ENCODE measurements at places on chromosomes 3 and 15.

DNA sequence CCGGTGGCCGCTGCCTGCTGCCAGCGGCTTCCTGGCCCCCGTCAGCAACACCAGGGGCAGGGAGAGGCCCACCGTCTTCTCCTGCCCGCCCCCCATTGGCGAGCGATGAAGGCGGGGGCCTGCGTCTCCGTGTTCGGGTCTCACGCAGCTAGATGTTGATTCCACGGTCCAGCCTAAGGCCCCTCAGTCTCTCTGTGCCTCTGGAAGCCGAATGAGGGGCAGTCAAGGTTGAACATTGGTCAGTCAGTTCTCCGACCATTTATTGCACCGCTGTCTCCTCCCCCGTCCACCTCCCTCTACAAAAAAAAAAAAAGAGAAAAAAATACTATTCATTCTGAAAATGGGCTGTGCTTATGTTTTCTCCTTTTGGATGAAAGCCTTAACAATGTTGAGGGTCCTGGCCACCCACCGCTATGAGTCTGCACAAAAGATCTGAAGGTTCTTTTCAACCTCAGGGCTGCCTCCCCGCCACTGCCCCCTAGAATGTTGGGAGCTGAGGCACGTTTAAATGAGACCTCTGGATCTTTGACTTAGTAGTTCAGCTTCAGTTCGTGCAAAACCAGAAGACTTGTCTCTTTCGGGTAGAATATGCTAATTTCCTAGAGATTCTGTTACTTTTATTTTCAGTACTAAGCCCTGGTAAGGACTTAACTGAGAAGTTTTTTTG, 736 bp downstream of the IREB2 start:
- no peak for DNase-seq

GRCh38 chr3:151421938-151422337, 37.4 kb upstream of the P2RY12 start:
- DNase-seq = no peak

- DNase-seq = no peak
These were observed 123.7 kb upstream of the IGSF10 start for GRCh38 chr3:151584566-151584965.

GRCh38 chr3:72290859-72291638, 506.1 kb upstream of the PROK2 start:
- no peak for DNase-seq

GRCh38 chr15:39054128-39054732, 489.6 kb upstream of the RASGRP1 start:
- DNase-seq = no peak

DNA sequence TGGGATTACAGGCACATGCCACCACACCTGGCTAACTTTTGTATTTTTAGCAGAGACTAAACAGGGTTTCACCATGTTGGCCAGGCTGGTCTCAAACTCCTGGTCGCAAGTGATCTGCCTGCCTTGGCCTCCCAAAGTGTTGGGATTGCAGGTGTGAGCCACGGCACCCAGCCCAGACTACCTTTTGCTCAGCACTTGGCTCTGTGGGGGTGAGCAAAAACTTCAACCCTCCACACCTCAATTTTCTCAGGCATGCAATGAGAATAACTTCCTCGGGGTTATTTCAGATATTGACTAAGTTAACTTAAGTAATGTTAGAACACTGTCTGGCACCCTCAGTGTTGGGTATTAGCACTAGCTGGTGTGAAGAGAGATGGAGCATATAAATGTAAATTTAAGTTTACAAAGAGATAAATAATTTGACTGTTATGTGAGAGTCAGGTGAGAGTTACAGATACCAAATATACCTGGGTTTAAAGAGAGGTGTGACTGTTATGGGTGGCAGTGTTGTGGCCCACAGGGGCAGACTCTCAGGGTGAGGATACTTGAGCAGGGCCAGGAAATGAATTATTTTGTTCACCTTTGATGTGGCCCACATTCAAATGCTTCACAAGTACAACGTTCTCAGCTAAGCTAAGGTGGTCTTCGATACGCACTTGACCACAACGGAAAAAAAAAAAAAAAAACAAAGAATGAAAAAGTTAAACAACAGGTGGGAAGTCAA, 29.0 kb downstream of the CPOX start:
- no peak for DNase-seq

- no peak for DNase-seq
These were observed 3.5 kb upstream of the LIPH start for GRCh38 chr3:185555860-185556347.

DNA sequence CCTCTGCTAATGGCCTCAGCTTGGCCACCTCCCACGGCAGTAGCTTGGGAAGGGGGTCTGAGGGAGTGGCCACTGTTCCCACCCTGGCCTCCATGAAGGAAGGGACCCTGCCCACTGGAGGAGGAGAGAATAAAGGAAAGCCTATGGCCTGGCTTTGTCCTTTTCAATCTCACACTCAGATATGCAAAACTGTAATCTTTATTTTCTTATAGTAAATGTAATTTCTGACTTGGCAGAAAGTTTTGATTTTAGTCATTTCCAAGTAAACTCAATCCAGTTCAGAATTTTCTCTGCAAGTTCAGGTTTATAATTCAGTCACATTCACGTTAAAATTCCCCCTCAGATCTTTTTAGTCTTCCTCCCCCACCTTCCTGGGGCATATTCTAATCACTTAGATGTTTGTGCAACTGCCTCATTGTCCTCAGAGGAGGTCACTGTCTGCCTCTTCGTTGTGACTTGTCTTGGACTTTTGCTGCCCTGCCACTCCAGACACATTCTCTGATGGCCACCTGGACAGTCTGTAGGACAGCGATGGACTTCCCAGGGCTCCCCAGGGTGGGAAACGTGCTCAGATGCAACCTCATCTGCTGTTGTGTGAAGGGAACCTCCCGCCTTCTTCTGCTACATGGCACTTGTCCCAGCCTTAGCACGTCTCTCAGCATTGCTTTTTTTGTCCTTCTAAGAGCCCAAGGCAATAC, 222.8 kb upstream of the TBL1XR1 start:
- DNase-seq = no peak

DNA sequence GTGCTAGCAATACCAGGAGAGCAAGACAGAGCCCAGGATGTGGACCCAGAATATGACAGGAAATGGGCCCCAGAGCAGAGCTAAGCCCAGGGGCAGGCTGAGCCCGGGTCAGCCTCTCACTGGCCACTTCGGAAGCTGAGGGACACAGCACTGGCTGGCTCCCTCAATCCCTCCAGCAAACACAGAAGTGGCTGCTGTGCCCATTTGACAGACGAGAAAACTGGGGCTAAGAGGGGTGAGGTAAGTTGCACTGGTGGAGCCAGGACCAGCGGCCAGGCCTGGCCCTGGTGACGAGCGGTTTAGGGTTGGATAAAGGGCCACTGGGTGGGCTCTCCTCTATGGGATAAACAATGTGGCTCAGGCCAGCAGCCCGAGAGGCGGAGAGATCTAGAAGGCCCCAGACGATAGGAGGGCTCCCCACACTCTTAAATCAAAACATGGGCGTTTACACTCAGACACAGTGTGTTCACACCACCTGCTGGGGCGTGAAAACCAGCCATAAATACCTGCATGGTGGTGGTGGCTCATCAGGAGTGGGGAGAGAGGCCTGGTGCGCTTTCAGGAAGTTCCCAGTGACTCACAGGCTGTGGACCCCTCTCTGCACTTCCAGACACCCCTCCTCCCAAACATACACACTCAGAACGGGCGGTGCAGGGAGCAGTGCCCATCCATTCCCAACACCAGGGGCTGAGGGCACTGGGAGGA, 12.0 kb upstream of the LINGO1 start:
- DNase-seq = no peak

DNA sequence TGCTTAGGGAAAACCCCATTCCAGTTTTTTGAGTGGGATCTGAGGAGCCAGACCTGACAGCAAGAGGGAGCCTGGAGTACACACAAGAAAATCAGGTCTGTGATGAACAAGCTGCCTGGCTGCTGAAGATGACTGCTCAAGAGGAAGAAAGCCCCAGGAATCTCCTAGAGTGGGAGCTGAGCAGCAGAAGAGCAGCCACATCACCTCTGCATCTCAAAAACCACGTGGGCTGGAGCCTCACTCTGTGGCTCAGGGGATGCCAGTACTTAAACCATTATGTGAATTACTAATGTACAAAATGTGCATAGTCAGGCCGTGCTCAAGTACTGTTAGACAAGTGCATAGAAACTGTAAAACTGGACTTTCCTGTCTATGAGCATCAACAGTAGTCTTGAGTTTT, 52.4 kb downstream of the SLC9A9 start:
- DNase-seq = no peak

DNA sequence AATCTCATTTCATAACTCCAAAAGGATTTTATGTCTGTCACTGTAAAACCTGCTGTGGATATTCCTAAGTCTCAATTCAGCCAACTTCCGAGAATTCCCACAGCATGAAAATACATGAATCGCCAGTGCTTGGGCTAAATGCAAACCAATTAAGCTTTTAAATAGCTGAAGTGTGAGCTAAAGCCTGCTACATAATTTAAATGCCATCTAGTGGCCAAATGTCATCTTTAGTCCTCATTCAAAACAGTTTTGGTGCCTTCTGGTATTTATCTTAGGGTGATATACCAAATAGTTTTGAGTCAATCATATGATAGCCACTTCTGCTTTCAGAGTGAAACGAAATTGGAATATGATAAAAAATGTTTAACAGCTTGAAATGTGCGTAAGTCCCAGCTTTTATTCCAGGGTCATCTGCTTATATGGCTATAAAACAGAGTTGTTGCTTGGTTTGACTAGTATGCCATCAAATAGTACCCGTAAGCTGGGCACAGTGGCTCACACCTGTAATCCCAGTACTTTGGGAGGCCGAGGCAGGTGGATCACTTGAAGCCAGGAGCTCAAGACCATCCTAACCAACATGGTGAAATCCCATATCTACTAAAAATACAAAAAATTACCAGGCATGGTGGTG, 41.8 kb upstream of the CCNL1 start:
- no peak for DNase-seq

GRCh38 chr15:67901922-67902321, 62.1 kb upstream of the RNU6-1 start:
- DNase-seq = no peak

DNA sequence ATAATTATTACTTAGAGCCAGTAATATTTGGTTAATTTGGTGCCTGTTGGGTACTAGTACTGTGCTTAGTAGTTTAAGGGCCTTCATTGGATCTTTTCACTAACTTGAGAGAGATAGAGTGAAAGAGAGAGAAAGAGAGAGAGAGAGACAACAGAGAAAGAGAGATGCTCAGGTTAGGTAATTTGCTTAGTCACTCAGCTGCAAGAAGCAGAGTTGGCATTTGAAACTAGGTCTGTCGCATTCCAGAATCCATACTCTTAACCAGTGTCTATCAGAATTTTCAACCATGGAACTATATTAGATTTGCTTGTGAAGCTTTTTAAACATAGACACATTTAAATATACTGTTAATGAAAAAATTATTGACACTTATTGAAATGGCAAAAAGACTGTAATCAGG, 31.1 kb upstream of the NUDT16 start:
- DNase-seq = no peak

DNA sequence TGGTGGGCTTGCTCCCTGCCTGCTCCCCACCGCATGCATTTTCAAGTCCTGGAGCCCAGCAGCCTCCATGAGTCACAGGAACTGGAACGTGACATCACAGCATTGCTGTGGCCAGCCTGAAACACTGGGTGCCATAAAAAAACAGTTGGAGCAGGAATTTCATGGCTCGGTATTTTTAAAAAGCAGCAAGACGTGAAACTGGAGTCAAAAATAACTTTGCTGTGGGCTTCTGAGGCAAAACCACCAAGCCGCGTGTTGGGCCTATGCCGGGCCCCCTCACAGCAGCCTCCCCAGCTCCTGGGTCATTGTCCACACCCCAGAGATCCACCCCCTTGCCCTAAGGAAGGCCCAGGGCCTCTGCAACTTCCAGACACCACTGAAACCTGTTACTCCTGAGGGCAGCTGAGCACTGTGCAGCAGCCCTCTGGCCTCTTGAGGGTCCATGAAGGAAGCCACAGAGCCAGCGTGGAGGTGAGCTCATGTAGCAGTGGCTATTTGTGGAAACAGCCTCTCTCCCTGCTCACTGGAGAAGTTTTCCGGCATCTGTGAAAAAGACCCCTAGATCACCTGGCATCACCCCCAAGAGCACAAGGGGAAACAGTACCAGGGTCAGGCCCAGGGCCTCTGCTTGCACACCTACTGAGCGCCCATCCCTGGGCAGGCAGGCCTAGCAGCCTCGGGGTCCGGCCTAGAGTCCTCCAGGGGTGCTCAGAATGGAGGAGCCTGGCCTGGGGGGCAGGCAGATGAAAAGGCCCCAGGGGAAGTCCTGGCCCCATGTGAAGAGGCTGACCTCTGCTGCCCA, 34.0 kb upstream of the DUSP7 start:
- DNase-seq = no peak

DNA sequence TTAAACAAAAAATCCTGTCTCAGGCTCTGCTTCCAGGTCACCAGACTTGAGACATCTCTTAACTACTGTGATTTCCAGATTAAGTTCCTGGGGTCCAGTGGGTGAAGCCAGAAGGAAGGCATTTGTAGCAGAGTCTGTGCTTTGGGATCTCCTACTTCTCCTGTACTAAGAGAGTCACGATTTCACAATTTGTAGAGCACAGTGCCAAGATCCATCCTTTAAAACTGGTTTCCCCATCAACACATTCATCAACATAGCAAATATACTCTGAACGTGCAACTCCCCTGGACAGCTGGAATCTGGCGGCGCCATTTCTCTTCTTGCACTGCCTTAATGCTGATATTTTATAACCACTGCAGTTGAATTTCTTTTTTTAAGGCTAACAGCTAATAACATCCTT, 33.2 kb downstream of the CDCP1 start:
- DNase-seq = no peak

DNA sequence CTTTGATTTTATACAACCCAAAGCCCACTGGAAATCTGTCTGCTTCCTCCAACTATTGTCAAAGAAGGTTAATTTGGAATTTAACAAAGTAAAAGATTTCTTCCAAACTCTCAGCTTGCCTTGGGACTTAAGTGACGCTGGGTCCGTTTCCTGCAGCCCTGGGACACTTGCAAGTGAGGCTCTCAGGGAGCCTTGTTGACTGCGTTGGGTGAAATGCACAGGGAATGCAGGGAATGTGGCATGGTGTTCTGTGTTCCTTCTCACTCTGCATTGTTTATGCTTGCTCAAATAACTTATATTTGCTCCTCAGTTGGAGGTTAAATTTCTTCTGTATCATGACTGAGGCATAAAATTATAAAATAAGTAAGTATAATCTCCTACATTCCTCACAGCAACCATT, 60.9 kb upstream of the TJP1 start:
- no peak for DNase-seq

DNA sequence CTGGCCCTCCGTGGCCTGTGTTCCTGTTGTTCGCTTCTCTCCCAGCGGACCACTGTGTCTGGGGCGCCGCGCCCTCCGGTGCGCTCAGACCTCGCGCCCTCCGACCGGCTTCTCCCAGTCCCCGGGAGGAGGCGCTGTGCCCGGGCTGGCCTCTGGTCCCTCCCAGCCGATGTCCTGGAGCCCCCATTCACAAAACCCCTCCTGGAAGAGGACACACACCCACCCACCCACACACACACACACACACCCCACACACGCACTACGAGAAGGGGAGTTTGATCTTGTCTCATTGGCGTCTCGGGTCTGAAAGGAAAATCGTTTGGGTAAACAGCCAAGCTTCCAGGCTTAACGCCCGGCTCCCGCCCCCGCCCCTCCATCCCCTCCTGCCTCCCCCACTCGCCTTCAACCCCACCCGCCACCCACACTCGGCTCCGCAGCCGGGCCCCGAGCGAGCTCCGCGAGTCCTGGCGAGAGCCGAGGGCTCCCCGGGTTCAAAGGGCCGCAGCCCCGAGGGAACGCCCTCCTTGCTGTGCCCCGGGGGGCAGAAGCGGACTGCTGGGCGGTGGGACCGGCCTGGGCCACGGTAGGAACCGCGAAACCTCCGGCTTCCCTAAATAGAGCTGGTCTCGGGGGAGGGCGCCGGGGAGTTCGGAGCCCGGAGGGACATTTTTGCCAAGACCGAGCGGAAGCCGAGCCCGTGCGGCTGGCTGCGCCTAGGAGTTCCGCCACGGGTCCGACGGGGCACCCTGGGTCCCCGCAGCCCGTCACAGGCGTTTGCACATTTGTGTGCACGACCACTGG, 23.6 kb downstream of the NR2F2 start:
- DNase-seq = no peak

Data from anterior cingulate cortex (tissue), 58 donors.